Panc1 (cell line): ENCODE measurements at places on chromosomes 12 and 14.

DNA sequence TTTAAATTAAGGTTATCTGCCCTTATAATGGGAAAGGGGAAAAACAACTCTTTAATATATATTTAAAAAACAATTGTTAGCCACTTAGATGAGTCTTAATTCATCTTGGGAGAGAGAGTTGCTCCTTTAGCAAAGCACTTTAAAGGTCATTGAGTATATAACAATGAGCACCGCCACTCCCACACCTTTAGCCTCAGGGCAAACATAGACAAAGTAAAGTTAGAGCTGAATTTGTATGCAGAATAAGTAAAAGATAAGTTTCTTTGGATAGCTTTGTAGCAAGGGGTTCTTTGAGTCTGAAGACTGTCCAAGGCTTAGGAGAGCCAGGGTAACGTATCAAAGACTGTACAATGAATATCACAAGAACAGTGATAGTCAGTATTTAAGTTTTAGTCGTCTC, 728.8 kb upstream of the LMO3 start:
- DNase-seq: no peak

- DNase-seq: no peak
Measured at GRCh38 chr12:121911824-121912585, 6.4 kb upstream of the CFAP251 start.

- no peak for DNase-seq
Measured at GRCh38 chr12:93167841-93168492, 209.8 kb upstream of the NUDT4 start.

DNA sequence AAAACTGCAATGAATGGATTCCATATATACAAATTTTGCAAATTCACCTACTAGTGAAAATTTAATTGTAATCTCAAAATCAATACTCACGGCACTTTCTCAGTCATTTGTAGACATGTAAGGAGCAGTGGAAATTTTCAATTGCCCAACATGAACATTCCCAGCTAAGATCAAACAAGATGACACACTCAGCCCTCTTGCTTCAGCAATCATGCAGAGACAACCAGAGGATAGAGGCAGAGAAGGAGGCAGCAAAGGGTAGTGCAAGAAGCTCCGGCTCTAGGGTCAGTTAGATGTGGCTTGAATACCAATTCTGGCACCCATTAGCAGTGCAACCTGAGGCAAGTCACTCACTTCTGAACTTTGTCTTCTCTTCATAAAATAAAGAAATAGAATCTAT, 91.5 kb upstream of the SLC35F4 start:
- DNase-seq: no peak

DNA sequence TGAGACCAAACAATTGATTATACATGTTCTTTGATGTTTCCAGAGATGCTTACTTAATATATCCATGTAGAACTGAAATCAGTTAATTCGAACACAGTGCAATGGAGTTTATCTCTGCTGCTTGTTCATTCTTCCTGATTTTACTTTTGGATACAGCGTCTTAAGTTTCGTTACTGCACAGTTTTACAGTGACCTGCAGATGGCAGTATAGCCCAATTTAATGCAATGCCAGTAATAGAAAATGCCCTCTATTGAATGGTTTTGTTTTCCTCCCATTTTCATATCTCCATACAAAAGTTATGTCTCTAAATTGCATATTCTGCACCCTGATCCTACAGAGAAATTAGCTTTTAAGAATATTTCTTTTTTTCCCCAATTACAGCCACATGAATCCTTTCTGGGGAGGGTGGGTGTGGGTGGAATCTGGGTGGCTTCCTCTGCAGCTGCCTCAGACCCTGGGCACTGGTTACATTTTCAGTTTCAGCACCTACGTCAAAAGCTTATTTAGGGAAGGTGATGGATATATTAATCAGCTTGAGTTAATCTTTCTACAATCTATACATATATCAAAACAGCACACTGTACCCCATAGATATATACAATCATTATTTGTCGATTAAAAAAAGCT, 101.1 kb upstream of the DCD start:
- DNase-seq: peak; percentile 36

GRCh38 chr12:13289653-13290289, 93.2 kb downstream of the EMP1 start:
- DNase-seq: no peak

DNA sequence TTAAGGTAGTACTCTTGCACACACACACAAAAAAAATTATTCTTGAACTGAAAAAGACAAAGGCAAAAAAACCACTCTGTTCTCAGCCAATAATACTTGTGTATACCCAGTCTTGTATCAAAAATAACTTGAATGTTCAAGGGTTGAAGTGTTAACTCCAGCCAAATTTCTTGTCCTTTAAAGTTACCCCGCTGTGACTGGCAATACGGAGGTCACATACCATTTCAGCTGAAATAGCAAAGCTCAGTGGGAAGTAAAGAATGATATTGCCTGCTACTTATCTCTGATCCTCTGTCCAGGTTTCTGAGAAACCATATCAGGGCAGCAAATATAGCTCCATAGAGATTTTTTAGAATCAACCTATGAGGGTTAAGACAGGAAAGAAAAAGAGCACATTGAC, 167.4 kb downstream of the C12orf50 start:
- DNase-seq: no peak

- no peak for DNase-seq
Measured at GRCh38 chr14:23817164-23817767, 136.3 kb upstream of the DHRS4 start.

DNA sequence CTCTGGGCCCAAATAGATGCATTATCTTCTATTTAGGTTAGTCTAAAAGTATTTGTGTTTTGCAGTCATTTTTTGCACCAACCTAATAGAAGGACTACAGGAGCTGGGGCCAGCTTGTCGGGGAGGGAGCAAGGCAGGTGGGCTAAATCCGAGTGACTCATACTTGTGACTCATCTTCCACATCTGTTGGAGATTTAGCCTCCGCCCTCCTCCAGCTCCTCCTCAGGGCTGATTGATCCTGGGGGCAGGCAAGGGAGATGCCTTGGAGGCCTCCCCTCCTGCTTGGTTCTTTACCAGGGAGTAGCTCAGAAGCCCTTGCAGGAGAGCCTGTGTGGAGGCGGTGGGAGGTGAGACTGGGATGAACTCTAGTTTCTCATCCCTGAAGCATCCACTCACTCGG, 27.9 kb downstream of the RHOF start:
- no peak for DNase-seq

GRCh38 chr14:93115821-93116675, at the start of gene ITPK1:
TSS of gene ITPK1 (minus strand) at chr14:93115925. CDS start at chr14:93115163, 762 bp downstream.
- no peak for DNase-seq

DNA sequence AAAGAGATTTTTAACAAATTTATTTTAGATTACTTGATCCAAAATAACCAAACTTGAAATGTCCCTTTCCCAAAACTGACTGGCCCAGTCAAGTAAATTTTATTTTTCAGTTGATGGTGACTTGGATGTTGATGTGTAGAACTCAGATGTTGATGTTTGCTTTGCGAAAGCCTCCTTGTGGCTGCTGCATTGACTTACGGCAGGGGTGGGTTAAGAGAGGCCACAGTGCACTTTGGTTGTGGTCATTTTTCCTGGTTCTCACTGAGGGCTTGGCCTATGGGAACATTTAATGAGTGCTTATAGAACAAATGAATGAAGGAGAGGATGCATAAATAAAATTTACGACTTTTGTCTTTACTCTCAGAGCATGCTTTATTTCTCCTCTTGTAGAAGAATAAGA, 52.6 kb downstream of the SLCO1B3 start:
- no peak for DNase-seq

DNA sequence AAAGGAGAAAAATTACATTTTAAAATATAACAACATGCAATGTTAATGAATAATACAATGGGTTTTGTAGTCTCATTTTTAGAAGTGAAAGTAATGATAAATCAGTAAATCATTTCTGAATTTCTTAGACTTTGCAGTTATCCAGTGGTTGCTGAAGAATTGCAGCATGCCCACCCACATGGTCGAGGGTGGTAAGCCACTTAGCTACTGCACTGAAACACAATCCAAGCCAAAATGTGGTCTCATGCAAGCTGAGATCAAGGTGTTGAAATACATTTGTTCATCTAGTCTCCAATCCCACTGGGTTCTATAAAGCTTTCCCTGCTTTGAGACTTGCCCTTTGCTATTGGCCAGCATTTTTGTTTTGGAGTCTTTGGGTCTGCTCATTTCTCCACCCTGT, 247.9 kb downstream of the NELL2 start:
- DNase-seq: no peak

DNA sequence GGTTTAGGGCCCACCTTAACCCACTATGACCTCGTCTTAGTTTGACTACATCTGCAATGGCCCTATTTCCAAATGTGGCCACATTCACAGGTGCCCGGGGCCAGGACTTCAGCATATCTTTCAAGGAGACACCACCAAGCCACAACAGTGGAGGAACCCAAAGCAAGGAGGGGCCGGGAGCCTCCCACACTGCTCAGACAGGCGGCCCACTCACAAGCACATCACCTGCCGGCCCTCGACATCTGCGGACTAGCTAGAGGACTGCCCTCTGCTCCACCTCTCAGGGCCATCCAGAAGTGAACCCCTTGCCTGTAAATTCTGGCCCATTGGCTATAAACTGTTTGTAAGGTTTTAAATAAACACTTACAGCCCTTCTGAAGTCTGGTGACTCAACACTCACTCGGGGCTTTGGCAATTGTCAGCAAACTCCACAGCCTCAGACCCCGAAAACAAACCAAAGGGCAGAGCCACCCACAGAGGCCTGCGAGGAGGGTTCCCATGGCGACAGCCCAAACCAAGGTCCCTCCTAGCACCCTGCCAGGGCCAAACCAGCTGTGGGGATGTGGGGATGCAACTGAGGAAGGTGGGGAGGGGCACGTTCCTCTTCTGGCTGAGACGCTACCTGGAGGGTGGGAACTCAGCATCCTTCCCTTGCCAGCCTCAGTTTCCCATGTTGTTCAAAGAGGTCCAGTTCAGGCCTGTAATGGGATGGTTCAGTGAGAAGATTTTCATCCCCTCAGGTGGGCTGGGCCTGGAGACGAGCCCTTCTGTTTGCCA, 95.8 kb downstream of the DICER1 start:
- no peak for DNase-seq

DNA sequence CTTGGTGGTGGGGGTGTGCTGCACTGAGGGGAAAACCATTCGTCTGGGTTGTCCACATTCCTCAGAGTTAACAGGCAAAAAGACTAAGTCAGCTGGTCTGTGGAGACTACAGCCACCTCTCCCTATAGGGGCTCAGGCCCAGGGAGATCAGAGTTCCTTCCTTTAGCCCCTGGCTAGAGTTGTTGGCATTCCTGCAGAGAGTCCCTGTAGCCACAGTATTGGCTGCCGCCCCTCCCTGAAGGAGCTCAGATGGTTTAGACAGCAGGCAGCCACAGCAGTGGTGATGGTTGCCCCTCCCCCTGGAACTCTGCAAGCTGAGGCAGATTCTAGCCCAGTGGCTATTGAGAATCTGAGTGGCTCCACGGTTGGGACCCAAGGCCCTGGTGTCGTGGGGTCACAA, 1072.5 kb upstream of the ATXN7L3B start:
- no peak for DNase-seq

GRCh38 chr14:98819132-98819866, 452.7 kb downstream of the BCL11B start:
- DNase-seq: no peak

- DNase-seq: no peak
Measured at GRCh38 chr12:64082866-64083268, 139.2 kb downstream of the KICS2 start.

DNA sequence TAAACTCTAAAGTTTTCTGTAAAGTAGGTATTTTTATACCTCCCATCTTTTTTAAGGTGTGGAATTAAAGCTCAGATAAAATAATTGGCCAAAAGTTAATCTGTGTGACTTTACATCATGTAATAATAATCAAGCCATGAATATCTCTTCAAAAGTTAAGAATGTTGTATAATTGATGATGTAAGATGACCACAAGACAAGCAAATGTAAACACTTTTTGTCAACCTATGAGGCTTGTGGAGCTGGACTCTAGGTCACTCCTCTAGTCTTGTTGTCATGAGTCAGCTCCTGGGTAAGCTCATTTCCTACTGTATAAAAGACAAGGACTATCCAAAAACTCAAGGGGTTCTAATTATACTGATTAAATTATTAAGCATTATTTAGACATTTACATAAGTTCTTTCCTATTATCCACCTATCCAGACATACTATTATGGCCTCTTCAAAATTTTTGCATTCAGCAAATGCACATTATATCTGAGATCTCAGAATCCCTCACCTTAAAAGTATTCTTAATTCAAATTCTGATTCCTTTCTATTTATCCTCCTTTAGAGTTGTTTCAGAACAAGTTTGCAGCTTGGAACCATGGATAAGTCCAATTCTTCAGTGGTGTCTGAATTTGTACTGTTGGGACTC, at the start of gene OR4K5:
Gene OR4K5, plus strand, starts transcription at position 587 of the 637 bp plus-strand sequence. Its CDS starts 0 bp downstream, at position 587.
- DNase-seq: no peak

DNA sequence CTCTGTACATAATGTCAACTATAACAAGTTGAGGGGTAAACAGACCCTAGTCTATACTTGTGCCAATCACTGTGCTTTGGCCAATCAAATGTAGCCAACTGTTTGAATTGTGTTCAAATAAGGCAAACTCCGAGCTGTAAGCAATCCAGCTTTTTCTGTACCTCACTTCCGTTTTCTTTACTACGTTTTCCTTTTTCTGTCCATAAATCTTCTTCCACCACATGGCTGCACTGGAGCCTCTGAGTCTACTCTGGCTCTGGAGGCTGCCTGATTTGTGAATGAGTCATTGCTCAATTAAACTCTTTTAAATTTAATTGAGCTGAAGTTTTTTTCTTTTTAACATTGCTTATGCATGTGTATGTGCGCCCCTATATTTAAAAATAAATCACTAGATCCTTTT, 29.7 kb downstream of the CLEC1A start:
- no peak for DNase-seq

DNA sequence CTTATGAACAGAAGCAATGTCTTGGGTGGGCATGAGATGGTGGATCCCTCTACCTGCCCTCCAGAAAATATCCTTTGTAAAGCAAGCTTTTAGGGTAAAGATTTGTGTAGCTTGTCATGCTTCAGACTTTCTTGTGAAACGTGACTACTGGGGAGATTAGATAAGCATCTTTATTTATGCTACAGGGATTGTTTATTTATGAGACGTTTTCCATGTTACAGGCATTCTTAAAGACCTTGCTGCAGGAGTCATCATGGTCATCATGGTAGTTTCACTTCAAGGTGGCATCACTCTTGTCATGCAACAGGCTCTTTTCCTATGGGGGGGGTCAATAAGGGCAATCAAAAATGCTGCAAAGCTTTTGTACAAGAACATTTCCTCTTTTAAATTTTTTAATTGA, 8.2 kb upstream of the MIS18BP1 start:
- no peak for DNase-seq

DNA sequence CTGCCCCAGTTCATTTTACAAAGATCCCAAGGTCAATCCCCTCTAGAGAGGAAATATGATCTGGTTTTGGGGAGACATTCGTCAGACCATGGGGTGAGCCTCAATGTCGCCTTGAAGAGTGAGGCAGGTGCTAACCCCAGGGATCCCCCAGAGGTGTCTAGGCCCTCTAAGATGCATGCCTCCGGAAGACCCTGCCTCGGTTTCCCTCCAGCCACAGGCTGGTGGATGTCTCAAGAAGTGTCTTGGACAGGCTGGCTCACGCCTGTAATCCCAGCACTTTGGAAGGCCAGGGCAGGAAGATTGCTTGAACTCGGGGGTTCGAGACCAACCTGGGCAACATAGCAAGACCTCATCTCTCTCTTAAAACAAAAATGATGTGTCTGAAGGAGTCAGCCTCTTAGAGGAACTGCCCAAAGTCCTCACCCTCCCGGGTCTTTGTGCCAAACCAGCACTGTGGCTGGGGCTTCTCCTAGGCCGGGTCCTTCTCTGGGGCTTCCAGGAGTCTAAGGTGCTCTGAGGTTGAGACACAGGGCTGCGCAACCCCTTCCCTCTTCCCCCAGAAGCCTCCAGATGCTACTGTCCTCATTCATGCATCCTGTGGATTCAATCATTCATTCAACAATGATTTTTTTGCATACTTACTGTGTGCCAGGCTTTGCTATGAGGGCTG, 24.7 kb upstream of the BEGAIN start:
- no peak for DNase-seq
